GM13976 (cell line): ENCODE measurements at places on chromosomes 3 and 15.

DNA sequence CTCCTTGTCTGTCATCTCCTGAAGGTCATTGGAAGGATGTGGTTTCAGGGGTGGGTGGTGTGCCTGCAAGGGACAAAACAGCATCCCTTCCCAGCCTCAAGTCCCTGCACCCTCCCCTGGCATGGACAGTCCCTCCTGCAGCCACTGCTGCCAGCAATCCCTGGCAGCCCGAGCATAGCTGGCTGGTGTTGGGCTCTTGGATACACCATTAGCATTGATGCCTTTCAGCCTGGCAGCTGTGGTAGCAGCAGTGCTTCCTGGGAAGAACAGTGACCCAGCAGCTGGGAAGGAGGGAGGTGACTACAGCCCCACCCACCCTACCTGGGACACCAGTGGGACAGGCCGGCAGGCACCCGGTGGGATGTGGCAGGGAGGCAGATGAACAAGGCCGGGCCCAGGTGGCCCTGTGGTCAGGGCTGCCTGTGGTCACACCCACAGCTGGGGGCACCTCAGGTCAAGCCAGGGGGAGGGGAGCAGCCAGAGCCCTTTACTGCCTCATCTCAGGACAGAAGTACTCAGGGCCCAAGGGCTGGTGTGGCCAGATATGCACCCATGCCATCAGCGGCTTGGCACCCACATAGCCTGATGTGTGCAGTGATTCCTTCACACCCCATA, 32.9 kb upstream of the TMEM115 start:
- no peak for DNase-seq

DNA sequence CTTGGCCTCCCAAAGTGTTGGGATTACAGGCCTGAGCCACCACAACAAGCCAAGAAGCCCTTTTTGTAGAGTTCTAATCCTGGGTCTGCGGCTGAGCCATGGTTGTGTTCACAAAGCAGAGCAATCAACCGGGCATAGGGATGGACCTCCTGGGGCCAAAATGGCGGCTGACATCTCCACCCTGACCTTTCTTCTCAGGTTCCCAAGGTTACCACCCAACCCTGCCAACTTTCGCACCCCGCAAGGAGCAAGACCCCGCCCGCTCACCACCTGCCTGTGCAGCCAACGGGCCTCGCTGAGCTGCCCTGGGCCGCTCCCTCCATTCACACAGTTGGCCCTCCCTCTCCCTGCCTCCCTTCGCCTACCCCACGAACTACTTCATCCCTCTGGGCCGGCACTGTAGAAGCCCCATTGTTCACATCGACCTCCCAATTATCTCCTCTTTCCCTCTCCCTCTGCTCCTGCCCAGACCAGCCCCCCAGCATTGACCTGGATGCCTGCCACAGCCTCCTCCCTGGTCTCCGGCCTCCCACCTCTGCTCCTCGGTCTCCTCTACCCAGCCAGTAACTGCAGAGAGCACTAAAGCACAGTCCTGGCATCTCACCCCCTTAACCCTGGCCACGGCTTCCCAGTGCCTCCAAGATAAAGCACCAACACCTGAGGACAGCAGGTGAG, 62.0 kb upstream of the TFRC start:
- DNase-seq: no peak

GRCh38 chr3:71599416-71599815, 15.9 kb upstream of the FOXP1 start:
- no peak for DNase-seq

DNA sequence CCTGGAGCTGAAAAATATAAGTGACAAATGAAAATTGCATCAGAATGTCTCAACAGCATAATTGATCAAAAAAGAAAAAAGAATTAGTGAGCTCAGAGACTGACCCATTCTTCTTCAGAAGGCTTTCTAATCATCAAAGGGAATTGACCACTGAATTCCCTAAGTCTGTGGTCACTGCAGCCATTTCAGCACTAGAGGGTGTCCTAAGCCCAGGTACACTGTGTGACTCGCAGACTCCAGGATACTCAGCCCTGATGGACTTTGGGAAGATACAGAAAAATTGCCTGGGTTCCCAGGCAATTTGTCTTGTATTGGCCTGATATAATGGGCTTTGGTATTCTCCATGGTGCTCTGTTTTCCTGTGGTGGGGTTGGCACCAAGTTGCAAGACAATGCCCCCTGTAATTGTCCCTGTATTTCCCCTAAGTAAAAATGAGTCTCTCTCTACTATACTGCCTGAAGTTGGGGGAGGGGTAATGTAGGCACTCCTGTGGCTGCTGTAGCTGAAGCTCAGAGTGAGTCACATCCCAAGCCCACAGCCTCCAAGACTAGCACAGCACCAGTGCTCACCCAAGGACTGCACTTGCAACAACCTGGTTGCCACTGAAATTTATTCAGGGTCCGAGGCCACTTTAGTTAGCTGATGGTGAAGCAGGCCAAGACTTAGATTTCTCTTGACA, 256.0 kb upstream of the STAC start:
- no peak for DNase-seq
